ENCODE measurements at places on chromosomes 7 and 10.

- no peak for DNase-seq
Measured at GRCh38 chr10:4125776-4126175, 340.8 kb upstream of the KLF6 start.

DNA sequence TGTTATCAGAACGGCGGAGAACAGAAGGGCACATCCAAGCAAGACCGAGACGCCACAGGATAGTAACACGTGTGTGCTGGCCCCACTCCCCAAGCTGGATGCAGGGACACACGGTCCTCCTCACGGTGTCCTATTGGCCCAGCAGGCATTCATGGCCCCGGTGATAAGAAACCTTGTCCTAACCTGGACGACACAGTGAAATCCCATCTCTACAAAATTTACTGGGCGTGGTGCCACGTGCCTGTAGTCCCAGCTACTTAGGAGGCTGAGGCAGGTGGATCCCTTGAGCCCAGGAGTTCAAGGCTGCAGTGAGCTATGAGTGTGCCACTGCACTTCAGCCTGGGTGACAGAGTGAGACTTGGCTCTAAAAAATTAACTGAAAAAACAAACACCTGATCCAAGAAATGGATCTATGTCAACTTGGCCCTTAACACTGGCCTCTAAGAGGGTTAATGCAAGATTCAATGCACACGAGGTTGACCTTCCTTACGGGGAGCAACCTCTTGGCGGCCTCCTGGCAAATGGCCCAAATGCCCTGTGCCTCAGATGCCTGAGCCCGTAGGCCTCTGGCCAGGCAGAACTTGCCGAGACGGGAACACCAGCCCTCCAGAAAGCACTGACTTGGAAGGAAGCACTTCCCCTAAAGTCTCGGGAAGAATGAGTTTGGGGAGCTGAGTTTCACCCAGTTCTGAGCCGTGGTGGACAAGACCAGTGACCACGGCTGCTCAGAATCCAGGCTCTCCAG lies 72.3 kb downstream of the ZRANB1 start:
- DNase-seq: no peak

- peak; percentile 22 for DNase-seq
Measured at GRCh38 chr7:4725014-4725849, 43.1 kb downstream of the FOXK1 start.

GRCh38 chr7:102890971-102891692 lies 21.7 kb upstream of the LRRC17 start:
- DNase-seq: no peak

GRCh38 chr7:111262293-111263116 lies 171.6 kb downstream of the LRRN3 start:
- no peak for DNase-seq

- DNase-seq: no peak
Measured at GRCh38 chr10:120530699-120531098, 73.7 kb downstream of the PLPP4 start.

DNA sequence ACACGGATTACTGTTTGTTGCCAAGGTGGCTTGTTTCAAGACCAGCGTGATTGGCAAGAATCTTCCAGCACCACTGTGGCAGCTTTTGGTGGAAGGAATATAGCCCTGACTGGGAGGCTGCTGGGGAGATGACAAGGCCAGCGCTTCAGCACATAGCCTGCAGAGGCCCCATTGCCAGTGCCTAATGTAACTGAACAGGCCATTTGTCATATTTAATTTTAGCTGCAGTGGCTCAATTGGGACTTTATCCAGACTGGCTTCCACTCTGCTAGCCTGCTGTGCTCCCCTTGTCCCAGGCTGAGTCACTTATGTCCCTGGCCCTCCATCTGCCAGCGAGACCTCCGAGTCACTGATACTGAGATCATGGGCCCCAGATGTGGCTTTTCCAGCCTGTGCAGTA lies 483.1 kb downstream of the GALNT17 start:
- no peak for DNase-seq

GRCh38 chr7:99766484-99767099 lies 17.4 kb downstream of the CYP3A4 start:
- DNase-seq: no peak

DNA sequence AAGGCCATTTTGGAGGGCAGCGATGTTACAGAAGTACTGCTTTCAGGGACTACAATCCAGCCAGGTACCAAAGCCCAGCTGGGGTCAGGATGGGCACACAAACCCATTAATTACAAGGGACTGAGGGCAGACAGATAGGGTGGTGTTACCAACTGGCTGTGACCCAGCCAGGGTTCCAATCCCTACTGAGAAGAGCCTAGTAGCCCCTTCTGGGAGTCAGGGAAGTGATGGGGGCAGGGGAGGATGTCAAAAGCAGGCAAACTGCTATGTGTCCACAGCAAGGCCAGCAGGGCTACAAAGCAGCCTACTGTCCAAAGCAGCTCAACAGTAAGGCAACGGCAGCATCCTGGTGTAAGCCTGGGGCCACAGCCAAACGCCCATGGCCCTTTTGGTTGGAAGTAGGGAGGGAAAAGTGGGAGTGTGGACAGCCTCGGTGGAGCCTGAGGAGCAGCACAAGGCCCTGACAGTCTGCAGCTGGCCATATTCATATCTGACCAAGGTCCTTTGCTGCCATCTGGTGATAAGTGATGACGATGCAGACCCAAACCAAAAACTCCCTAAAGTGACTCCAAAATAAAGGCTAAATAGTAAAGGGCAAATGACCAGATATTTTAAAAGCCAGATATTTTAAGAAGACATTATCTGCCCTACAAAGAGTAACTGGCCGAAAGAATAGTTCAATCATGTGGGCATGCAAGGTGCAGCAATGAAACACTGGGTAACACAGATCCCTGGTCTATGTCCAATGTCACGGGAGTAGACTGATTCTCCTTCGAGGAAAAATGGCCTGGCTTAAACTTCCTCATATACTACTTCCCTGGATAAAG lies 56.9 kb downstream of the XPNPEP1 start:
- DNase-seq: no peak

GRCh38 chr10:71035511-71036296 lies 147.3 kb upstream of the PCBD1 start:
- no peak for DNase-seq

GRCh38 chr10:94288361-94289101 lies 74.2 kb downstream of the NOC3L start:
- DNase-seq: no peak

DNA sequence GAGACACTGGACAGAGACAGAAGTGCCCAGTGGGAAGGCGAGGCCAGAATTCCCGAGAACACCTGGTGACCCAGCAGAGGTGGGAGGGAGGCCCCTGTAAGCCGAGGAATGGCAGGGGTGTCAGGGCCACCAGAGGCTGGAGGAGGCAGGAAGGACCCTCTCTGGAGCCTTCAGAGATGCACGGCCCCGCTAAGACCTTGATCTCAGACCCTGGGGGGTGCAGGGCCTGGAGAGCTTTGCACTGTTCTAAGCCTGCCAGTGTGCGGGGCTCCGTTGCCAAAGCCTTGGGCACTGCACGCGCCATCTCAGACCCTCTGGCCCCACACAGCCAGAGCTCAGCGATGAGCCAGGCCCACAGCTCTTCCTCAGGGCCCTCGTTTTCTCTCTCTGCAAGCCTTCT lies 557.1 kb downstream of the PTPRN2 start:
- DNase-seq: no peak

DNA sequence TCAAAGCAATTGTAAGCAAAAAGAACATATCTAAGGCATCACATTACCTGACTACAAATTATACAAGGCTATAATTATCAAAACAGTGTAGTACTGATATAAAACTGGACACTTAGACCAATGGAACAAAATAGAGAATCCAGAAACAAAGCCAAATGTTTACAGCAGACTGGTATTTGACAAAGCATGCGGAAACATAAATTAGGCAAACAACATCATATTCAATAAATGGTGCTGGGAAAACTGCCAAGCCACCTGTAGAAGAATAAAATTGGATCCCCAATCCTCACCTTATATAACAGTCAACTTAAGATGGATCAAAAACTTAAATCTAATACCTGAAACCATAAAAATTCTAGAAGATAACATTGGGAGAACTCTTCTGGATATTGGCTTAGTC lies 240.8 kb upstream of the POM121L12 start:
- no peak for DNase-seq

GRCh38 chr7:41131956-41132355 lies 570.9 kb downstream of the INHBA start:
- DNase-seq: no peak

DNA sequence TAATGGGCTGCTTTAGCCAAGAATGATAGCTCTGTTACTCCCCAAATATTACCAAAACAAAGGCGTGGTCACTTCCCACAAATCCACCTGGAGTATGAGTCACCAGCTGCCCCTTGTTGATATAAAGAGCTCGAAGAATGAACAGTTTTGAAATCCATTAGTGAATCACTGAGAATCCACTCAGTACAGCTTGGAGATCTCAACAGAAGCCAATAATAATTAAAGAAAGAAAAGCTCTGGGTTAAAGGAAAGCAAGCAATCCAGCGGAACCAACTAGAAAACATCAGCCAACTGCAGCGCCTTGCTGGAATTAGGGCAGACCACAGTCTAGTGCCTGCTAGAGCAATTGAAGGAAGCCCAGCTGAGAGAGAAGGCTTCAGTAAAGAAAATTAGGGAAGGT lies 576.0 kb upstream of the C7orf33 start:
- no peak for DNase-seq

- DNase-seq: no peak
Measured at GRCh38 chr7:140526214-140526613, 46.9 kb upstream of the MKRN1 start.

- DNase-seq: no peak
Measured at GRCh38 chr10:76354921-76355320, 923.5 kb downstream of the LRMDA start.

GRCh38 chr10:102599565-102600327 lies 44.5 kb upstream of the TRIM8 start:
- DNase-seq: no peak

GRCh38 chr7:75650681-75651080 lies 88.1 kb downstream of the HIP1 start:
- DNase-seq: no peak

- DNase-seq: peak; percentile 50
Measured at GRCh38 chr7:30564243-30564892, 30.3 kb upstream of the GARS1 start.

GRCh38 chr7:80942261-80943041 lies 23.6 kb upstream of the SEMA3C start:
- no peak for DNase-seq

DNA sequence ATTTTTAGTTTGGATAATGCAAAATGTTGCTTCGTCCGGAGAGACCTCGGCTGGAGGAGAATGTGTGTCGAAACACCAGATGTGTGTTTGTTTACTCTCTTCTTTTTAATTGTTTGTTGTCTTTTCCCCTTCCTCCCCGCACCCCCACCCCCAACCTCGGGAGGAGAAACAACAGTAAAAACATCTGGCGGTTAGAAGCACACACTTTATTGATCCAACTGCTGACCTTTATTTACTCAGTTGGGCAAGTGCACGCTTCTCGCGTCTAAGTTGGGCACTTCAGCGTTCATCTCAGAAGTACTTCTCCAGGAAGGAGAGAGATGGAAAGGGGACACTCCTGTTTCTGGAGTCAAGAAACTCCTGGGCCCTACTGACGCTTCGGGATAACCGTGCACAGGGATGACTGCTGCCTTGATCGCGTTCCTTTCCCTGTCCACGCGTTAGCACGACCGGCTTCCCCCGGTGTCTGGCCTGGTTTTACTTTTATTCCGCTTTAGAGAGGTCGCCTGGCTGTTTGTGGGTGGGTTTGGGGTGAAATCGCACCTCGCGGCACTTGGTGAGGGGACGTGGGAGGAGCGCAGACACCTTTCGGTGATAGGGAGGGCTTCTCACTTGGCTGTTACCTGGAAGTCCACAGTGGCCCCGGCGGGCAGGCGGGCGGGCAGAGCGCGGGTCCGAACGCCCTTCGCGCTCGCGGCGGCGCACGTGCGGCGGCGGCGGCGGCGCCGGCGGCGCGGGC lies 168.3 kb upstream of the PPP1R3A start:
- no peak for DNase-seq

DNA sequence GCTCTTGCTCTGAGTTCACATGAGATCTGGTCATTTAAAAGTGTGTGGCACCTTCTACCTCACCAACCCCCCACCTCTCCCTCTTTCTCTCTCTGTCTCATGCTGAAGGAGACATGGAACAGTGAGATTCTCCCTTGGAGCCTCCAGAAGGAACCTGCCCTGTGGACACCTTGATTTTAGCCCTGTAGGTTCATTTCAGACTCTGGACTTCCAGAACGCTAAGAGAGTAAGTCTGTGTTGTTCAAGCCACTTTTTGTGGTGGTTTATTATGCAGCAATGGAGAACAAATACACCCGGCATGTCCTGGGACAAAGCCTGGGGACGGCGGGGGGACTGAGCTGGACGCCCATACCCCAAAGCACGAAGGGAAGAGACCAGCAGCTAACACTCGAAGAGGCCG lies 20.7 kb upstream of the GIMAP8 start:
- DNase-seq: no peak

- no peak for DNase-seq
Measured at GRCh38 chr7:36790311-36790787, 66.1 kb upstream of the AOAH start.

DNA sequence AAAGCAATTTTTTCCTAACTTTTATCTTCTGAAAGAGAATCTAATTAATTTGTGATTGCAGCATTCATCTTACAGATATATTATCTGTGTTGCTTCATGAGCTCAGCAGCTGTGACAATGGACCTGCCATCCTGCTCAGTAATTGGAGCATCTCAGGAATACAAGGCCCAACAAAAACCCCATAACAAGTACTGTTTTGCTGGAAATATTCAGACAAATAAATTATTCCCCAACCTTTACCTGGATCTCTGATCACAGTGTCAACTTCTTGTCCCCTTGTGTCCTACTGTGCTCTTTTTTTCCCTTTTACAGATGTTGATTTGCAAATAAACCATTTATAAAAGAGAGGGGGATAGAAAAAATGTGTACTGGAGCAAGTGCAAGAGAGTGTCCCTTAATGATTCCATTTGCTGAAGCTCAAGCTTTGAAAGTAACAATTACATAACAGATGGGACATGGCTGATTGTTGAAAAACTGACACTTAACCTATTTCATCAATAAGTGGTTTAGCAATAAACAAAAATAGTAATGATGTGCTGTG lies 1063.4 kb upstream of the GHITM start:
- DNase-seq: no peak

DNA sequence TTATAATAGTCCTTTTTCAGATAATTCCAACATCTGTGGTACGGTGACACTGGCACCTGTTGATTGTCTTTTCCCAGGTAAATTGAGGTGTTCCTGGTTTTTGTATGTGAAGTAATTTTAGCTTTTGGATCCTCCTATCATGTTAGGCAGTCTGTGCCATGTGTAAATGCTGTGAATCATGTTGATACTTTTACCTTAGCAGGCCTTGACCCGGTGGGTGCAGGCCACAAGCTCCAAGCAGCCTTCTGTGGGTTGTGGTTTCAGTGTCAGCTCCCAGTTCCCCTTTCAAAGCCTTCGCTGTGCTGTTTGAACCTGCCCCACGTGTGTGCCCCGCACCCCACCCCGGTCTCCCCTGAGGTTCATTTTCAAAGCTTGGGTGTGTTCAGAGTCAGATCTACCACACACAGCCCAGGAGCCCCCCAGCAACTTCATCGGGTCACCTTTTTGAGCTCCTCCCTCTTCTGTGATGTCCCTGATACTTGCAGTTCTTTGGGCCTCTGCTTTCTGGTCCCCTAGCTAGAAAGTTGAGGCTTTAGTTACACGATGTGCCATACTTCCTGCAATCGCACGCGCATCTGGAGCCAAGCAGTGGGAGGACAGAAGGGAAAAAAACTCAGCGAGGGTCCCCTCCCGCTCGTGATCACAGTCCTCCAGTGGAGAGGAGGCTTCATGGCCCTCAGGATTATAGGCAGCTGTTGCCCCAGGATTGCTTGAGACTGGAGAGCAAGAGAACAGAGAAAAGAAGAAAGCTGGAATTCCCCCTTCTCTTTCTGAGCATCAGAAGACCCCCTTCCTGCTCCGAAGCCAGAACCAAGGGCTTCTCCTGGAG lies 8.7 kb upstream of the BHLHA15 start:
- peak; percentile 37 for DNase-seq

- DNase-seq: no peak
Measured at GRCh38 chr10:71289421-71290130, 29.5 kb upstream of the SLC29A3 start.

Data from activated CD8-positive, alpha-beta memory T cell treated with anti-CD3 and anti-CD28 coated beads for 1 hour (primary cell).